ENCODE measurements at places on chromosomes 4 and X.

DNA sequence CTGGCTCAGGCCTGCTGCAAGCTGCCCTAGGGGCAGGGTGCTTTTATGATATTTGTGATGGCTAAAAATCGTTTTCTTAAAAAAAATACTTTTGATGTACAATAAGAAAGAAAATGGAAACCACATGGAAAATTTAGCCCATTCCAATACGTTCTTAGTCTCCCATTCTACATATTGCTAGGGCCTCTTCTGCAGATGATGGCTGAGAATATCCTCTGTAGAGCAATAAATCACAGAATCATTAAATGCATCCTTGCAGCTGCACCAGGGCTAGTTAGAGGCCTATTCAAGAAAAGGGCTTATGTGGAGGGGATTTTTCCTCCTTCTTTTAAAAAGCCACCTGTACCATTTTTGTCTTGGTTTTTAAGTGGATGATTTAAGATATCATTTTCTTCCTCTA is 97.6 kb upstream of the C1GALT1C1 start:
- DNase-seq, result no peak

- DNase-seq, result no peak
Observed at GRCh38 chr4:128379860-128380259, 92.2 kb upstream of the PGRMC2 start.

DNA sequence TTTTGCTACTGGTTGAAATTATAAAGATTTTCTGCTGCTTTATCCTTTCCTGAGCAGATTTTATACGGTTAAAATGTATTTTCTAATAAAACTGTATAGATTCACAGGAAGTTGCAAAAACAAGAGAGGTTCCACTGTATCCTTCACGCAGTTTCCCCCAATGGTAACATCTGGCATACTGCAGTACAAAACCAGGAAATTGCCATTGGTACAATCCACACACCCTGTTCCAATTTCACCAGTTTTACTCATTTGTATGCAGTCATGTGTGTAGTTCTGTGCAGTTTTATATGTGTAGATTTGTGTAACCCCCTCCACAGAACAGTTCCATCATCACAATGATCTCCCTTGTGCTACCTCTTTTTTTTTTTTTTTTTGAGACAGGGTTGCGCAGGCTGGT is 20.0 kb downstream of the DDX3X start:
- DNase-seq, result no peak

GRCh38 chr4:121072224-121073003 is at the start of gene NDNF:
TSS of gene NDNF (minus strand) at chr4:121072535. CDS start at chr4:121045837, 26,698 bp downstream.
- DNase-seq, result no peak

DNA sequence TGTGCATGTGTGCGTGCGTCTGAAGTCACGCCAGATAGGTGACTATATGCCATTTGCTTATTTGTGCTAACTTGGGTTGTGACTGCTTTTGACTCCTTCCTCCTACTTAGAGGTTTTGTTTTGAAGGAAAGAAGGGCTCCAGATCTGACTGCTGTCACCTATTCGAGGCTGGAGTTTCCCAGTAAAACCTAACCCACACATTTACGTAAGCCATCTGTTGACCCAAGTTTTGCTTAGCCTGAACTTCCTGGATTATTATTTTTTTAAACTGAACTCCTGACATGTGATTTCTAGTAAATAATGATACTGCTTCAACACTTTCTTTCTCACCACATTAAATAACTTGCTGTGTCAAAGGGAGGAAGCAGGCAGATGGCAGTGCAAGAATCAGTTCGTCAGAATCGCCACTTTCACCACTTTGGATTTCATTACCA is 41.5 kb downstream of the DTHD1 start:
- DNase-seq, result no peak

DNA sequence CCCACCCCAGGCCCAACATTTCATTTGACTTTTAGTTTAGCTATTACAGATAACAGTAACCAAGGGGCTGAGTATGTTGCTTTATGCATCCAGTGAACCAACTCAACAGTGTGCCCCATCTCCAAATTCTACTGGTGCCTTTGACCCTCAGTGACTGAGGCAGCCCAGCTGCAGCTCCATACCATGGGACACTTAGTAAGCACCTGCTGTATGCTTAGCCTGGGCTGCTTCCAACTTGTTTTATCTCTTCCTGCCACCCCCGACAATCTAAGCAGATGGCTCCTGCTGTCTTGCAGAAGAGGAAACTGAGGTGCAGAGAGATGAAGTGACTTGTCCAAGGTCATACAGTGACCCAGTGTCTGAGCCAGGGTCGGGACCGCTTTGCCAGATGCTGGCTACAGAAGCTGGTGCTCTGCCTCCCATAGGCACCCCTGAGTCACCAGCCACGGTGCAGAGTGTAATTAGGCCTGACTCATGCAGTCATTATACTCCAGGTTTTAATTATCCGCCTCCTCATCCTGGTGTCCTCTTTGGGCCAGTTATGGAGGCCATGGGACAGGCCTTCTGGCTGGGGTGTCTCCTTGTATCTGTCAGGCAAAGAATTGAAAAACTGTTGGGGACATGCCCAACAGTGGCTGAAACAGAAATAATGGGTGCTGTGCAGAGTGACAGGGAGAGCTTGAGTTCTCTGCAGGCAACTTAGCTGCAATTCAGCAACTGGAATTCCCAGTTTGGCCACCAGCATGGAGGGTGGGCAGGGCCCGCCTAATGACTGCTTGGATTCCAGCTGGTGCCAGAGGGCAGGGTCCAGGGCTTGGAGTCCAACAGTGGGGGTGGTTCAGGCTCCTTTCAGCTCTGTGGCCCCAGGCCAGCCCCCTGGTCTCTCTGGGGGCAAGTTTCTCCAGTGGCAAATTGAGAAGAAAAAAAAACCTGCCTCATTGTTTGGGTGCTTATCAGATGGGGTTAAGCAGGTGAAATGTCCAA is 8.2 kb upstream of the GPR78 start:
- no peak for DNase-seq

- peak; percentile 7 for DNase-seq
Observed at GRCh38 chr4:52588097-52588496, 71.0 kb downstream of the USP46 start.

- DNase-seq, result no peak
Observed at GRCh38 chr4:761739-762138, 56.1 kb downstream of the PCGF3 start.

DNA sequence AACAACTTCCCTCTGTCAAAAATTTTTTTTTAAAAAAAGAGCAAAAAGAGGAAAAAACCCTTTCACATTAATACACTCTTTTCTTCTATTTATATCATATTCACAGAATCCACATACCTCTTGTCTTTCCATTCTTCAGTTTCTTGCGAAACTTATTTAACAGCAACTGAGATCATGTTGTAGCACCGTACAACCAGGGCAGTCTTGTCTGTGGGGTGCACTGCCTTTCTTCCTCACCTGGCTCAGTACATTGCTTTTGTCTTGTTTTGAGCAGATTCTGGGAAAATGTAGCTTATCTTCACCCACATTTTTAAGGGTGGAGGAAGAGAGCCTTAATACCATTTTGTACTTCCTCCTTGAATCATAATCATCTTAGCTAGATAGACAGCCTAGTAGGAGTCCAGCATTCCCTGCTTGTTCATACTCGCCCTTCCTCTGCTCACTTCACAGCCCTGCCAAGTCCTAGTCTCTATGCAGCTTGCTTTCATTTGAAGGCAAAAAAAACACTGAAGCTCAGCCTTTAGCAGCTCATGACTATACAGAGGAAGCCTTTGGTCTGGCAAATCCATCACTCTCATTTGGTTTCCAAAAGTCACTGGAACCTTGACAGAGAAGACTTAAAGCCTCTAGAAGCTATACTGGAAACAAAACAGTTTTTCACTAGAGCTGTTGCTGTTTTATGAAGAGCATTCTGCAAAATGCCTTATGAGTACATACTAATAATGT is 140.6 kb upstream of the BANK1 start:
- DNase-seq, result no peak

- no peak for DNase-seq
Observed at GRCh38 chrX:21738210-21738949, 19.5 kb downstream of the SMPX start.

DNA sequence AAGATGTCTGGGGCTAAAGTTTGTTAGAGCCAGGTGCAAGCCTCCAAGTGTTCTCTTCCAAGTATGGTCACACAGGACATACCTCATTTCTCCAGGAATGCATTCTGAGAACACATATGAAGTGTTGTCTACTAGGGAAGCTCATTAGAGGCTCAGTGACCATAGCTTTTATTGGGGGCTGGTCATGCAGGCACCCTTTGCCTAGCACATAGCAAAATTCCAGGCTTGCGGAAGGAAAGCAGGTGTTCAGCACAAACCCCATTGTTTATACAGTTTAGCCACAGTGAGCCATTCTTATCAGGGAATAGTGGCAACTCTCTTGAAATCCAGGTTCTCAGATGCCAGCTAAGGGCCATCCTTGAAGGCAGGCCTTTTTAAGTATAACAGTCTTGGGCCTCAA is 339.4 kb upstream of the ZCCHC13 start:
- DNase-seq, result no peak

GRCh38 chrX:150688911-150689451 is 4.2 kb upstream of the MTMR1 start:
- peak; percentile 10 for DNase-seq

- no peak for DNase-seq
Observed at GRCh38 chr4:184473499-184474262, 669 bp downstream of the IRF2 start.

DNA sequence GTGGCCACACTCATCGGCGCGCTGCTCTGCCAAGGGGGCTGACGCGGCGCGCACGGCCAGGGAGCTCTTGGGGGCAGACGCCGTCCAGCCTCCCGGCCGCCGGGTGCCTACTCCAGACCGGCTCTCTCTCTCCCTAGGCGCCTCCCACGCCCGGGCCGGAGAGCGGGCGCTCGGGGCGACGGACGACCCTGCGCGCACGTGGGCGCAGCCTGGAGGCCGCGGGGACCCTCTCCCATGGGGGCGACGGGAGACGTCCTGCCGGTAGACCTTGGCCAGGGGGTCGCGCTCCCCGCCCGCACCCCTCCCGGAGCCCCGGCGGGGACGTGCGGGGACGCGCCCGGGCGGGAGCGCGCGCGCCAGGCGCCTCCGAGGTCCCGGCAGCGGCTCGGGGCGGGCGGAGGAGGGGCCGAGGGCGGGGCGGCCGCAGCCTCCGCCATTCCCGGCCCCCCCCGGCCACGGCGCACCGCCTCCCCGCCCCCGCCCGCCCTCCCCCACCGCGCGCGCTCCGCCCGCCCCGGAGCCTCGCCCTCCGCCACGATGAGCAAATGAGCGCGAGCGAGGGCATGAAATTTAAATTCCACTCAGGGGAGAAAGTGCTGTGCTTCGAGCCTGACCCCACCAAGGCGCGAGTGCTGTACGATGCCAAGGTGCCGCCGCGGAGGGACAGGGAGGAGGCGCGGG is at the start of gene MSL3:
Gene MSL3 (plus strand): TSS at position 519 of the 681 bp plus-strand sequence. CDS start 27 bp downstream, at position 546.
- no peak for DNase-seq

DNA sequence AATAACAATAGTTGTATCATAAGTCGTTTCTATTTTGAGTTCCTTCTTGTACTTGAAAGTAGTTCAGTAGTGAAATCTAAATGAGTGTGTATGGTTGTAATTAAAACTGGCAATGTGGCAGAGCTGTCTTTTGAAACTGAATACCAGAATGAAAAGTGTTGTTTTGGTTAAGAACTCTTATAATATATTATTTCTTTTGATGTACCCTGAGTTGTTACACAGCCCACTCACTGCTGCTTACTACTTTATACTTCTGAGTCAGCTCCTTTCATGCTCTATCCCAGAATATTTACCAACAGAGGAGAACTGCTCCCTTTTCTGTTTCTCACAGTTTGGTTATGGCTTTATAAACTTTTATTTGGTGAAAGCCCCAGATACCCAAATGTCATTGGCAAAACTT is 28.8 kb downstream of the FAM199X start:
- no peak for DNase-seq

- DNase-seq, result no peak
Observed at GRCh38 chr4:176814770-176815169, 22.0 kb upstream of the VEGFC start.

GRCh38 chr4:107997794-107998193 is 8.1 kb downstream of the HADH start:
- no peak for DNase-seq

DNA sequence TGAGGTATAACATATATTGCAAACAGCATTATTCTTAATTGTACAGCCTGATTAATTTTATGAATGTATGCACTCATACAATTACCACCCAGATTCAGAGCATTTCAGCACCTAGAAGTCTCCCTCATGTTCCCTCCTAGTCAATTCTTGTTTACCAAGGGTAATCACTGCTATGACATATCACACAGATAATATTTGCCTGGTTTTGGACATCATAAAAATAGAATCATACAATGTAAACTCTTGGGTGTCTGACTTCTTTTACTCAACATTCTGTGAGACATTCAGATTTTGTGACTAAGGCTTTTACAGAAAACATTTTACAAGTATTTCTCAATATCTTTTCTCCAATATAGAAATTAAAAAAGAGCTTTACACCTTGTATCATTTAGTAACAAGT is 66.9 kb downstream of the PTPN13 start:
- DNase-seq, result no peak

Data from glomerular endothelial cell (primary cell).